NCI-H2081 treated with DMSO at 0.1 percent for 48 hours (cell line): ENCODE measurements at places on chromosomes 5 and 9.

- DNase-seq, result no peak
Measured at GRCh38 chr9:107390279-107390678, 99.3 kb downstream of the KLF4 start.

GRCh38 chr5:35477911-35478310 is 139.8 kb upstream of the SPEF2 start:
- DNase-seq, result no peak

DNA sequence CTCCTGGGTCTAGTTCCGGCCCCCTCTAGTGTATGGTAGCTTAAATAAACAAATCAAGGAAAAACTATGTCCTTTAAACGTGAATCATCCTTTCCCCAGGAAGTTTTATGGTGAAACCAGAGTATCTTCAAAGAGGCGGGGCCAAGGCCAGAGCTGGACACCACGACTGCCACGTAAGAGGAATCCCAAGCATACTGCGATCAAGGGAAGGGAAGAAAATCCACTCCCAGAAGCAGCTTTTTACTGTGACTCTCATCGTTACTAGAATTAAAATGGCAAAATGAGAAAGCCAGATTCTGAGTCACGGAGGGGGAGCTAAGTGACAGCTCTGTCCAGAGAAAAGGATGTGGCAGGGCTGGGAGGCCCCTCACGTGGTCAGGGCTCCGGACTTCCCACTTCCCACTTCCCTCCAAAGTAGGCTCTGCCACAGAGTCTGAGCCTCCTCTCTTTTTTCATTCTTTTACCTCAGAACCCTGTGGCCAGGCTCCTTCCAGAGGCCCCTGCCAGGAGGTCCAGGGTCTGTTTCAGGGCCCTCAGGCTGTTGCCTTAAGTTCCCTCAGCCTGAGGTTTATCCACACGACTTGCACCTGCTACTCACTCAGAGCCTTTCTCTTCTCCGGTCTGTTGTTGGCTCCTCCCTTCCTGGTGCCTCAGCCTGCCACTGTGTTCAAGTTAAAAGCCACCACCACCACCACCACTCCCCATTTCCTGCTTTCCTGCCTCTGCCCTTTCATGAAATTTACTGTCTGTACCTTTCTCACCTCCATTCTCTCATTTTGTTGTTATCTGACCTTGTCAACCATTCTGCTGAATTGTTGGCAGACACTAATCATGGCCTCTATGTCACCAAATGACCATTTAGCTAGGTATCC is 1.4 kb upstream of the GLRX start:
- no peak for DNase-seq

DNA sequence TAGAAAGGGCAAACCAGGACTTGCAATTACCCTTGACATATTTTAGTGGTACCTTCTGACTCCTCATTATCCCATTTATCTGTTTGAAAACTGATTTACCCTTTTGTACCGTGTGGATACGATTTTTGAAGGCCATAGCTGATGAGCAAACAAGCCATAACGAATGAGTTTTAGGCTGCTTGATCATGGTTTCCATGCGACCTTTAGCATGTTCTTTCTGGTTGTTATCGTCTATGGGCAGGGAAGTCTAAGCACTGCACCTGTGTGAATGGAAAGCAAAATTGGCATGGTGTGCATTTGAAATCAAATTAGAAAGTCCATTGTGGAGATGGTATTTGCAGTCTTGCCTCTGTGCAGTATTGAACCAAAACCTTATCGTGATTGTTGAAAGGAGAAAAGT is 127.7 kb downstream of the TLE4 start:
- DNase-seq, result no peak

- no peak for DNase-seq
Measured at GRCh38 chr9:17878810-17879370, 300.0 kb downstream of the SH3GL2 start.

DNA sequence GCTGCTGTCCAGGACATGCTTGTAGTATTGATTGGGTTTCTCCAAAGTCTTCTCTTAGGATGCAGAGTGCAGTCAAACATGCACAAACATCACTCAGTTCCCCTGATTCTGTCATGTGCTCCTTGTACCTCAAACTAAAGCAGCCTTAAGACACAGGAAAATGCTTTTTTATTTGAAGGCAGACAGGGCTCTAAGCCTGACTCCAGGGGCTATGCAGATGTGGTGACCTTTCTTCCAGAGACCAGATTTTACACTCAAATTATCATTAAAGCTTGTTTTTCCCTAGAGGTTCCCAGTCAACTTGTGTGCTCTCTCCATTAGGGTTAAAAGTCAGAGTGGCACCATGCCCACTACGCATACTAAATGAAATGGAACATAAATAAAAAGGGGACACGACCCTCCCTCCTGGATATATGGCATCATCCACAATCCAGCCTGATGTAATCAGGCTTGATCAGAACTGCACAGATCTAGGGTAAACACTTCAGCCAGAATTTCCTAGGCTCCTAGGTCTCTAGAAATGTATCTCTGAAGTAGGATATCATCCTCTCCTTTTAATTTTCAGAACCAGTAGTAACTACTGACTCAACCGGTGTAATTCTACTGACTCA is 771.1 kb downstream of the NR2F1-AS1 start:
- no peak for DNase-seq
